ENCODE measurements at places on chromosomes 1 and 21.

DNA sequence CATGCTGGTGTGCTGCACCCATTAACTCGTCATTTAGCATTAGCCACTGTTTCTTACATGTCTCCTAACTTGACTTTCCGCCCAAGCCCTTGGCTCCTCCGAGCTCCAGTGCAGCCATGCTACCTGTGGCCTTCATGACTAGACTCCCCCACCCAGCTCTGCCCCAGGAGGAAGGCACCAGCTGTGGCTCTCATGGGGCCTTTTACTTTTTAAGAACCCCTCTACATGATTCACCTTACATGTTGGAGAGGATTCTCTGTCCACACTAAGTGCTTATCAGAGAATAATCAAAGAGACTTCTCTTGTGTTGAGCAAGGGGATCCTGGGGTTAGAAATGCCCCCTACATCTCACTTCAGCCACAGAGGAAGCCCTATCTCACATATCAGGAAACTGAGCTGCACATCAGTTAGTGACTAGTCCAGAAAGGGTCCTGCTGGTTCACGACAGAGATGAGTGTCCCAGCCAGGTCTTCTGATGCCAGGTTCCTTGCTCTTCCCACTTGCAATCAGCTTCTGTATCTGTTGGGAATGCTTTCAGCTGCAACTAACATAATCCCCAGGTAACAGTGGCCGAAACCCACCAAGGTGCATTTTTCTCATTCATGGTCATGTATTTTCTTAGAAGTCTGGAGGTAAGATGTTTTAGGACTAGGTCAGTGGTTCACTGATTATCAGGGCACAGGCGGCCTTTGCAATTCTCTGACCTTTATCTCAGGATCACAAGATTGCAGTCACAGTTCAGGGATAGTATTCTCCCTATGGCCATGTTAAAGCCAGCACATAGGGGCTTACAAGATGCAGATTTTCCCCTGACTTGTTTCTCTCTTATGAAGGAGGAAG is 45.9 kb downstream of the KLHDC7A start:
- DNase-seq, result no peak

- no peak for DNase-seq
Observed at GRCh38 chr1:235745503-235746136, 96.0 kb upstream of the GNG4 start.

DNA sequence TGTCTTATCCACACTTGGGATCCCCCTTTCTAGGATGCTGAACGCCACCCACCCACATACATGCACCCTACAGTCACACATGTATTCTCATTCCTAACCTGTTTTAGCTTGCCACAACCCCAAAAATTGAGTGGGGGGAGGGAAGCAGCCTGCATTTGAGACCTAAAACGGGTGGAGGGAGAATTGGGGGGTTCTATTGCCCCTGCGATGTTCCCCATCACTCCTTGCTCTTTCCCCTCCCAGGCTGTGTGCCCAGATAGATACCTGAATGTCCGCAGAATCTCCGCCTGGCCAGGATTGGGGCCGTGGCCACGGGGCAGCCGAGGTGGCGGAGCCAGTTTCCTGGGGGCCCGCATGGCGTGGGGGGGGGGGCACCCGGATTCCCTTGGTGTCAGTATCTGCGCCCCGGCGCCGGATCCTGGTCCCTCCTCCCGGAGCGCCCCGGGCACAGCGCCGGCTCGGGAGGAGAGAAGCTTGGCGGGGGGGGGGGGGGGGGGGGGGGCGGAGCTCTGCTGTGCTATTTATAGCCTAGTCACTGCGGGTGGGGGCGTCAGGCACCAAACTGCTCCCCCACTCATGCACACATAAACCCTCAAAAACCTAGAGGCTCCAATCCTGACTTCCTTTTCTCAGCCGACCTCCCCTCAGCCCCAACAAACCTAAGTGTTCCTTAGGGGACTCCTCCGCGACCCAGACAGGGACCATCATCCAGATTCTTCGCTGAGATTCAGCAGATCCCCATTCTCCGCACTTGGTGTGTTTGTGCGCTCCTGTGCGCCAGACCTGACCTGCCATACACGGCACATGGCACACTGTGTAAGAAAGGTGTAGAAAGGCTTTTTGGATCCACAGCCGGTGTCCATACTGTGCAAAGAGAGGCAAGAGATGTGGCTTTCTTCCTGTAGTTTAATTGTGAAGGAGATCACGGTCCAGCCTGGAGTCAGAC is 1.9 kb downstream of the ANKRD34A start:
- DNase-seq, result no peak

DNA sequence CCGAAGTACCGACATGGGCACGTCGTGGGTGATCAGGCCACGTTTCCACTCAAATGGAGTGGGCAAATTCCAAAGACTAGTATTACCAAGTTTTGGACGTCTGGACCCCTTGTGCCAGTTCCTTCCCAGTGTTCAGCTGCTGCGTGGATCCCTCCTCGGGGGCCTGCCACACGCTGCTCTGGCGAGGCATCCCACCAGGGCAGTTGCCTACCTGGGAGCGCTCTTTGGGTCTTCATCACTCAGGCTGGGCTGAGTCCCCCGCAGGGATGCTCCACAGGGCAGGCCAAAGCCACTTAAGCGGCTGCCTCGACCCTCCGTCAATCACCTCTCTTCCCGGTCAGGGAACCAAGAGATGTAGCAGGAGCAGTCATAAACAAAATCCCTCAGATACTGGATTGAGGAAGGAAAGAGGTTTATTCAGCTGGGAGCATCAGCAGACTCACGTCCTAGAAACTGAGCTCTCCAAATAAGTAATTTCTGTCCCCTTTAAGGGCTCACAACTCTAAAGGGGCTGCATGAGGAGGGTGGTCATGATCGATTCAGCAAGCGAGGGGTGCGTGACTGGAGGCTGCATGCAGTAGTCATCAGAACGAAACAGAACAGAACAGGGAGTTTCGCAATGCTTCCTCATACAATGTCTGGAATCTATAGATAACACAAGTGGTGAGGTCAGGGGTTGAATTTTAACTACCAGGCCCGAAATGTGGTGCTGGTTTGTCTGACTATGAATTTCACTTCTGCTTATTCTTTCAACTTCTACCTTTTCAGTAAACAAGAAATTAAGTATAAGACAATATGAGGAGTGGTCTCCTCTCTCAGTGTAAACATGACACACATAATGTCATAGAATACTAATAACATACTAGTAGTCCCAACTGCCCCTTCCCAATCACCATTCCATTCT is 998.6 kb upstream of the NCAM2 start:
- DNase-seq, result no peak

GRCh38 chr1:5670590-5671350 is 321.5 kb downstream of the NPHP4 start:
- DNase-seq, result no peak

DNA sequence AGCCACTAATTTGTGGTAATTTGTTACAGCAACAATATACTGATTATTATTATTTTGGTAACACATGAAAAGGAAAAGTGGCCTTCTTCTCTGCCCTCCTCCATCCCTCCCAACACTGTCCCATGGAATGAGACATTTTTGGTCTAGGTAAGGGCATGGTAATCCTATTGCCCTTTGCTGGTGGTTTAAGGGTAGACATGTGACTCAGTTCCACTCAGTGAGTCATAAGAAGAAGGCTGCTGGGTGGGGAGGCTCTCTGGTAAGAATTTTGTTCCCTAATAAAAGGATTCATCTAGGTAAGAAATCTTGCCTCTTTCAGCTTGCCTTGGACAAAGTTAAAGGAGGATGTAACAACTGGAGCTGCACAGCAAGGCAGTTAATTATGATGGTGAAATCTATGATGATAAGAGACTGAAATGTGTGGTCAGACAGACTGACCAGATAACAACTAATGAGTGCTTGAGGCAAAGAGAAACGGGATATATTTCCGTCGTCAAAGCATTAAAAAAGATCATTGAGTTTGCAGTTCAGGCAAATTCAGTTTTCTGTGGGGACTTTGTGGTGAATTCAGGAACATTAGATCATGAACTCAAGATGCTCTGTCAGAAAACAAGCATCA is 232.0 kb upstream of the KCNK2 start:
- no peak for DNase-seq

Measured in T-cell (primary cell).